ENCODE measurements at places on chromosomes 5 and 9. TPM values are rescaled to one million over a fixed set of nuclear protein-coding genes. Genes with fewer than 3 reads are reported as not detected.

PIP5K1B gene
- total RNA-seq = 1.3 TPM

SMC2 gene
- 6.7 TPM for total RNA-seq

DNA sequence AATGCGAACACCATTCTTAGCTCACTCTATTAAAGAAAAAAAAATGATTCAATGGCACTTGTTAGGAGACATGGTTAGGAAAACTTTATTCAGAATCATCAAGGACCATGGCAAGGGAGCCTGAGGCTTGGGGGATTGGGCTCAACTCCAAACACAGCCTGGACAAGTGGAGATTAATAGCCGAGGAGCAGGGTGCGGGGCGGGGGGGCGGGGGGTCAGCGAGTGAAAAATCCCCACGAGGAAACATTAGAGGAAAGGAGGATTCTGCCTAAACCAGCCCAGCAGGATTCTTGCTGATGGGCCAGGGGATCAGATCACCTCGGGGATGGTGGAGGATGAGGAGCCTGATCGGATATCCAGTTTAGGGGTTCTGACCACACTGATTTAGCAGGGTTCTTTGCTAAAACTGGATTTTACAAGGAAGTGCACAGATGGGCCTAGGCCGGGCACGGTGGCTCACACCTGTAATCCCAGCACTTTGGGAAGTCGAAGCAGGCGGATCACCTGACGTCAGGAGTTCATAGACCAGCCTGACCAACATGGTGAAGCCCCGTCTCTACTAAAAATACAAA, 24.4 kb upstream of the FIBCD1 start:
- DNase-seq = no peak

GRCh38 chr9:114836769-114837168, 30.9 kb upstream of the TNFSF15 start:
- no peak for DNase-seq

WDR38 gene
- total RNA-seq = not detected

DNA sequence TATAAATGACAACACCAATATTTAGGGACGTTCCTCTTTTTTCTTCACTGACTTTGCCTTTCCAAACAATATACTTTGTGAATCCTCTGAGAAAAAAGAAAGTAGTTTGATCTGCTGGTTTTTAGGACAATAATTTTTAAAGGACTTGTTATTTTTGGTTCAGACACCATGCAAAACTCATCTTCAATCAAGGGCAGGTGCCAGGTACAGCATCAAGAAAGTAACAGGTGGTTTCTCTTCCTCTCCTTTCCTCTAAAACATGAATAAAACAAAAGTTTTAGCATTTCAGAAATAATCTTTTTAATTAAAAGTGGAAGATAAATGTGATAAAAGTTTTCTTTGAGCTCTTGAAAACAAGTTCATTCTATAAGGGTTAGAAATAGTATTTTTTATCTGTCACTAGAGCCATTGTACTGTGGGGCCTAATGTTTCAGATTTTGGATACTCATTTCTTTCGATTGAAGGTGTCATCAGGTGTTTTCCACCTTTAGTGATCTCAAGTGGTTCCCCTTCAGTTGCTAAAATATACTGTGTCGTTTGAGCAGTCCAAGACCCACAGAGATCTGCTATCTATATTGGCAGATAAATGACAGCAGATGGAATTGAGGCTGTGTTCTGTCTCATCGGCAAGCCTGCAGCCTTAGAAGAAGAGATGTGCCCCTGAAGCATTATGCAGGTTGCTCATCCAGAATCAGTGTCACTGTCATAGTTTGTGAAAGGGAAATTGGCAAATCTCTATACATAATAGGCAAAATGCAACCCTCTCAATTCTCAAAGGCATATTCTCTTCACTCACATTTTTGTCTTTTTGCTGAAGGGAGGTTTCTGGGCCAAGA, 499.7 kb downstream of the PDE4D start:
- no peak for DNase-seq

PIK3R1 gene
- 313 TPM for total RNA-seq
